Lung (tissue), 17 donors: ENCODE measurements at places on chromosomes 1 and 21. TPM values are rescaled to one million over a fixed set of nuclear protein-coding genes. Genes with fewer than 3 reads are reported as not detected.
A peak's percentile ranks its signal among the peaks of the same experiment; 100 is the strongest.

DNA sequence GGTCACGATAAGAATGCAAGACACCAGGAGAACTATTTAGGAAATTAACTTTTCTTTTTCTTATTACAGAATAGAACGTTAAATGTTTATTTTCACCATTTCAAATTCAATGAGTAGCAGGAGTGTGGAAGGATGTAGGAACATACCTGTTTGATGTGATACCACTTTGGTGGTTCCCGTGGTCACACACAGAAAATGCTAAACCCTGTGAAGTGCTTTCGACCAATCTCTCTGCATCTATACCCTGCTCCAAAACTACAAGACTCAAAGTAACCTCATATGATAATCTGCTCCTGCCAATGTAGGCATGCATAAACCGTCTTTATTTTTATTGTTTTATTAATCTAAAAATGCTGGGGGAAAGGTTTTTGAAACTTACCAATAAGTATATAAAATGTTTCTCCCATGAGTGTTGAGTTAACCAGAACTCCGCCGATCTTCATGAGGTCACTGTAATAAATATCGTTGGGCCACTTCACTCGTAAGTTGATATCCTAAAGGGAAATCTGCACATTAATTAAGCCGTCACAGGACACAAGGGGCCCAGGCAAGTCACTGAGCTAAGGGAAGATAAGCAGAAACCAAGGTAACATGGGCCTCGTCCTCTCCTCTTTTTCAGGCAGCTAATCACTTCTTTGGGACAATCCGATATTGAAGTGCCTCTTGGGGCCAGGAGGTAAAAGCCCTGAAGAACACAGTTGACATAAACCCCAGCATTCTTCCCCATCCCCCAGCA lies 60.6 kb downstream of the SIM2 start:
- no peak overlapping the region for H3K4me3 ChIP-seq
- no peaks in the 10 kb centered on the region for H3K4me1 ChIP-seq
- DNase-seq, result no peak

GRCh38 chr1:159991513-159991912 lies 37.5 kb upstream of the SLAMF9 start:
- no peaks in the 10 kb centered on the region for H3K36me3 ChIP-seq
- H3K4me1 ChIP-seq, result no peaks in the 10 kb centered on the region
- H3K4me3 ChIP-seq, result no peak overlapping the region
- no peaks in the 10 kb centered on the region for H3K27me3 ChIP-seq

- H3K27ac ChIP-seq, result no peak overlapping the region
- H3K36me3 ChIP-seq, result no peaks in the 10 kb centered on the region
- no peaks in the 10 kb centered on the region for H3K27me3 ChIP-seq
- no peak overlapping the region for H3K4me3 ChIP-seq
- H3K4me1 ChIP-seq, result no peaks in the 10 kb centered on the region
- no peak for DNase-seq
These were observed 24.3 kb downstream of the EYA3 start for GRCh38 chr1:28064064-28064463.

- DNase-seq, result no peak
- H3K27me3 ChIP-seq, result no peaks in the 10 kb centered on the region
- H3K27ac ChIP-seq, result peak overlapping the region; percentile 16
- H3K4me1 ChIP-seq, result peaks cover 20% of the 10 kb centered on the region
- H3K4me3 ChIP-seq, result no peak overlapping the region
These were observed 37.1 kb downstream of the PRRX1 start for GRCh38 chr1:170700842-170701615.

- peaks cover 43% of the 10 kb centered on the region for H3K36me3 ChIP-seq
- no peaks in the 10 kb centered on the region for H3K4me1 ChIP-seq
- H3K4me3 ChIP-seq, result no peak overlapping the region
- no peak for DNase-seq
- no peak overlapping the region for H3K27ac ChIP-seq
- no peaks in the 10 kb centered on the region for H3K27me3 ChIP-seq
These were observed 88.1 kb downstream of the NRDC start for GRCh38 chr1:51790385-51790784.

- no peaks in the 10 kb centered on the region for H3K27me3 ChIP-seq
- H3K27ac ChIP-seq, result no peak overlapping the region
- DNase-seq, result no peak
- no peak overlapping the region for H3K4me3 ChIP-seq
- H3K4me1 ChIP-seq, result no peaks in the 10 kb centered on the region
- H3K36me3 ChIP-seq, result no peaks in the 10 kb centered on the region
These were observed 164.2 kb downstream of the TTLL7 start for GRCh38 chr1:83834621-83835264.

GRCh38 chr1:201140235-201140940 lies 13.4 kb upstream of the ASCL5 start:
- no peaks in the 10 kb centered on the region for H3K4me1 ChIP-seq
- no peak for DNase-seq
- H3K36me3 ChIP-seq, result peaks cover 43% of the 10 kb centered on the region
- no peak overlapping the region for H3K4me3 ChIP-seq
- H3K27ac ChIP-seq, result no peak overlapping the region

- no peaks in the 10 kb centered on the region for H3K36me3 ChIP-seq
- no peak overlapping the region for H3K4me3 ChIP-seq
- no peak overlapping the region for H3K27ac ChIP-seq
- no peak for DNase-seq
These were observed 9.6 kb downstream of the COL18A1 start for GRCh38 chr21:45414396-45415187.

DNA sequence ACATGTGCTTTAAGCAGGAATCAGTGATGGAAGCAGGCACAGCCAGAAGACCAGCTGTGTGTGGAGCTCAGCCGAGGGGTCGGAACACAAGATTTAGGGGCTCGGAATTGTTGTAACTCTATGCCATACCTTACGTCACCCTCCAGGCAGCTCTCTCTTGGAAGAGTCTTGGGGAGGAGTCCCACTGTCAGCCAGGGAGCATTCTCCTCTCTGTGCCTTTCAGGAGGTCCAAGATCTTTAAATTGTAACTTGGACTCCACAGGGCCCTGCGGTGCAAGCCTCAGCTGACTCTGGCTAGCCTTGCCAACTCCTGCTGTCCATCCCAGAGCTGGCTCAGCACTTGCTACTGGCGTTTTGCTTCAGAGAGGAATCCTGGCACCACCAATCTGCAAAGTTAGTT lies 26.4 kb upstream of the ROR1 start:
- no peak for DNase-seq
- H3K36me3 ChIP-seq, result no peaks in the 10 kb centered on the region
- H3K4me3 ChIP-seq, result no peak overlapping the region
- H3K27me3 ChIP-seq, result no peaks in the 10 kb centered on the region
- H3K27ac ChIP-seq, result no peak overlapping the region
- H3K4me1 ChIP-seq, result no peaks in the 10 kb centered on the region

DNA sequence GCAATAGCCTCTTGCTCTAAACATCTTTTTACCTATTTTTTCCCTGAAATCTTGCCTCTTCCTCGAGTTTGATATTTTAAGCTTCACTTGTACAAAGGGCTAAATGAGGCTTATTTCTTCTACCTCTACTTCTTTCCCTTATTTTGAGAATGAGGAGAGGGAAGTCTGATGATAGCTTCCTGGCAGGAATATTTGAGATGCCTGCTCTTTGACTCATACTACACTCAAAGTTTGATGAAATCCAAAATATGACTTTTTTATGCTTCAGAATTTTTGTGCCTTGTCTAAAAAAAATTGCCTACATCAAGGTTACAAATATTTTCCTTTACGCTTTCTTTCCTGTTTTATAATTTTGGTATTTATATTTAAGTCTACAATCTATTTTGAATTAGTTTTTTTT lies 624.4 kb upstream of the PLXNA2 start:
- DNase-seq, result no peak
- H3K36me3 ChIP-seq, result no peaks in the 10 kb centered on the region
- no peak overlapping the region for H3K4me3 ChIP-seq
- H3K4me1 ChIP-seq, result no peaks in the 10 kb centered on the region

GRCh38 chr1:53295726-53296116 lies 32.1 kb downstream of the LRP8 start:
- no peak overlapping the region for H3K4me3 ChIP-seq
- H3K27me3 ChIP-seq, result no peaks in the 10 kb centered on the region
- peaks cover 11% of the 10 kb centered on the region for H3K4me1 ChIP-seq
- H3K27ac ChIP-seq, result peak overlapping the region; percentile 34
- H3K36me3 ChIP-seq, result no peaks in the 10 kb centered on the region

DNA sequence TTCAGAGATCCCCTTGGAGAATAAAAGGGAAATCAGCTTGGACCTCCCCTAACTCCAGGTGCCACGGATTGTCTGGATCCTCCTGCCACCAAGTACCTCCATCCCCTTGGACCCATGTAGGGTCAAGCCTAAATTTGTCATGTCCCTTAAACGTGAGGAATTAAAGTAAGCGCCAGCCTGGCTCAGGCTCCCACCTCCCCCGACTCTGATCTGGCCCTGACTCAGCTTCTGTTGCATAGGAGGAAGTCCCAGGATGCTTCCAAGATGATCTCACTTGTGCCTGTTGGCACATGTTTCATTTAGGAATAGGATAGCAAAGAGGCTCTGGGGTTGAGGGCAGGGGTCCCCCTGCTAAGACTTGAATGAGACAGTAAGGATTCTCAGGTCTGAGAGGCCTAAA lies 231.9 kb upstream of the JUN start:
- H3K27me3 ChIP-seq, result no peaks in the 10 kb centered on the region
- no peaks in the 10 kb centered on the region for H3K36me3 ChIP-seq
- DNase-seq, result no peak

VHLL gene
- not detected for polyA plus RNA-seq

MXRA8 gene
- 65.0 TPM for polyA plus RNA-seq

OR2C3 gene
- not detected for polyA plus RNA-seq

KCTD3 gene
- polyA plus RNA-seq, result 11.6 TPM

ZNF648 gene
- 0.21 TPM for polyA plus RNA-seq
